ENCODE measurements at places on chromosomes 16 and 17.
A peak's percentile ranks its signal among the peaks of the same experiment; 100 is the strongest.

DNA sequence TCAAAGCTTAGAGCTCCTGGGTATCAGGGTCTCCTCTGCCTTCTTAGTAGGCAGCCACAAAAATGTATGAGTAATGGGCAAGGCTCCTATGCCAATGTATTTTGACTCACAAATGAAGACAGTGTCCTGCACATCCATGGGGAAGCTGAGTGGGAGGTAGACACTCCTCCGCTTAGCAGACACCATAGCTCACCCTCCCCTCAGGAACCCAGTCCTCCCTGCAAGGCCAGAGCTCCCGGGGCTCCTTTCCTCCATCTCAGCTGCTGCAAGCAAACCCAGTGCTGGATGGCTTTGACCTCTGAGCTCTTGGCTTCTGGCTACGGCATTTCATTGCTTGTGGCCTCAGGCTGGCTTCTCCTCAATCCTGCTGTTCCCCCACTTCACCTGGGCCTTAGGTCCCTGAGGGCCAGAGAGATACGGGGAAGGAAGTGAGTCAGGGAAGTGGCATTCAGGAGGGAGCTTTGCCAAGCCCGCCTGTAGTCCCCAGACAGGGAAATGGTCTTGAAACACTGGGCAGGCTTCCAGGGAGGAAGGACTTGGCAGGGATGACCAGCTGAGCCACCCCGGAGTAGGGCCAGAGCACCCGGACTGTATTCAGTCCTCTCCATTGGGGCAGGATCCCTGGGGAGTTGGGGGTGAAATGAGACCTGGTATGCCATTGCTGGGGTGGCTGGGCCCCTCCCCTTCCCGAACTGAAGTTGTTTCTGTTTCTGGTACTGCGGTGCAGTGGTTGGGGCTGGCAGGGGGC, 4.5 kb downstream of the ABCC3 start:
- peak; percentile 100 for DNase-seq

DNA sequence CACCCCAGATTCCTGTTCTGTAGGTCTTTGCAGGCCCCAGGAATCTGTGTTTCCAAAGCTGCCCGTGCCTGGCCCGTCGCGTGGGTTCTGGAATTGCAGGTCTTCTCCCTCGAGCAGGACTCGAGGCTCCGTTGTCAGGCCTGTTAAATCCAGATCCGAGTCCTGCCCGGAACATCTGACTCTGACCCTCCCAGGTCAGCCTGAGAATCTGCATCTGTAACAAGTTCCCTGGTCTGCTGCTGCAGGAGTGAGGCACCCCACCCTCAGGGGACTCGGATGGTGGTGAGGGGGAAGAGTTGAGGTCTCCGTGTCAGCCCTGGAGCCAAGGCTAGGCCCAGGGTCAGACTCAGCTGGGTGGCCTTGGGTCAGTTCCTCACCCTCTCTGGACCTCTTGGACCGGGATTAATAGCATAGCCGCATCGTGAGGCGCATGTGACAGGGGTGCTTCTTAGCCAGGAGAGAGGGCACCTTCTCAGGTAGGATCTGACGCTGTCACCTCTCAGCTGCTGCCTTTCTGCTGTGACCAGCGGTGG, 8.8 kb downstream of the SPIRE2 start:
- no peak for DNase-seq

- DNase-seq, result no peak
Measured at GRCh38 chr16:58670177-58670576, 14.4 kb downstream of the SLC38A7 start.

GRCh38 chr17:47687328-47687690, 6.7 kb upstream of the TBKBP1 start:
- no peak for DNase-seq

GRCh38 chr17:67993998-67994361, 2.3 kb downstream of the C17orf58 start:
- no peak for DNase-seq

- DNase-seq, result no peak
Measured at GRCh38 chr17:48672340-48672739, 46.2 kb upstream of the HOXB9 start.

DNA sequence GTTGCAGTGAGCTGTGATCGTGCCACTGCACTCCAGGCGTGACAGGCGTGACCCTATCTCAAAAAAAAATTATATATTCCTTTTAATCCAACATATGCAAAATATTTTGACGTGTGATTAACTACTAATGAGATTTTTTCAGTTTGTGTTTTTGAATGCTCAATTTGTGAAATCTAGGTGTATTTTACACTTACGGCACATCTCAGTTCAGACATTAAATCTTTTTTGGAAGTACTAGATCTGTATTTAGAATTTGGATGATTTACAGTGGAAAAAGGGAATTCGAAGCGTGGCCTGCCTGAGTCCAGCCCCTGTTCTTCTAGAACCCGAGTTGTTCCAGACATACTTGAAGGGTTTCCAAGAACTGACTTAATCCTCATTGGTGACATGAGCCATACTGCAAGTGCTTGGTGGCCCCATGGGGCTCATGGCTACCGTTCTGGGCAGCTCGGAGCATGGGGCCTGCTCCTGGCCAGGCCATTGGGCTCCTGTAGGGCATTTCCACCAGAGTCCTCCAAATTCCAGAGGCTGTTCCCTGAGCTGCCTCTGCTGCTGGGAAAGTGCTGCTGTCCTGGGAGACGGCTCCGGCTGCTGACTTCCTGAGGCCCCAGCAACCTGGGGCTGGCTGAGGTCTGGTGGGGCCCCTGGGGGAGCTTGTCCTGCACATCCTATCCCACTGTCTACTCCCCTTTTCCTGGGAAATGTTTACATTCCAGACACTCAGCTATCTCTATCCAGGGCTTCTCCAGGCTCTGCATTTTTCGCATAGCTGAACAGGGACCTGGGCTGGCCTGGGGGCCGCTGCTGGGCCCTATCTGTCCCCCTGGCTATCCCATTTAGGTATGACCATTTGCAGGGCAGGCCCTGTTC, 27.2 kb downstream of the LLGL2 start:
- DNase-seq, result no peak

GRCh38 chr17:83024218-83024971, 55.0 kb upstream of the METRNL start:
- no peak for DNase-seq

DNA sequence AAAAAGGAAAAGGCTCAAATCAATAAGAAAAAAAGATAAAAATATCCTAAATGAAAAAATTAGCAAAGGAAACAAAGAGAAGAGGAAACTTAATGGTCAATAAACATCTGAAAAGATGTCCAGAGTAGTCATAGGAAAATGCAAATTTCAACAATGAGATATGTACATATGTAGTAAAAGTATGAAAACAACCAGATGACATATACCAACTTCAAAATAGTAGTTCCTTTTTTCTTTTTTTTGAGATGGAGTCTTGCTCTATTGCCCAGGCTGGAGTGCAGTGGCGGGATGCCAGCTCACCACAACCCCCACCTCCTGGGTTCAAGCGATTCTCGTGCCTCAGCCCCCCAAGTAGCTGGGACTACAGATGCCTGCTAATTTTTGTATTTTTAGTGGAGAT, 21.7 kb upstream of the NFAT5 start:
- DNase-seq, result no peak

- no peak for DNase-seq
Measured at GRCh38 chr16:87180069-87180468, 137.1 kb downstream of the C16orf95 start.

DNA sequence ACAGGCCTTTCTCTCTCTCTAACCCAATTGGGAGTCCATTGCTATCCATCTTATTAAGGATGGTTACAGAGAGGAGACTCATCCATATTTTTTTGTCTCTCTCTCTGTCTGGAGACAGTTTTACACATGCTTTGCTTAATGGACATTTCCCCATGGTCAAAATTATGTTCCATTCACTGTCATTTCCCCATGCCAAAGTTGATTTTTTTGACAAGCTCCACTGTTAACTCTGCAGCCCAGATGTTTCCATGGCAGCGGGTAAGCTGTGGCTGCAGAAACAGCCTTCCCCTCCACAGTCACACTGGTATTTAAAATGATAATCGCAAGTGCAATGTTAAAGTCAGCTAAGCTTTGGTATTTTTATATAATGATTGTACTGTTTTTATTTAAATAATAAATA, 63.9 kb upstream of the HLF start:
- DNase-seq, result no peak
